ENCODE measurements at places on chromosomes 16 and 17. TPM values are rescaled to one million over a fixed set of nuclear protein-coding genes. Genes with fewer than 3 reads are reported as not detected.

- no peak for DNase-seq
- no peak overlapping the region for H3K4me3 ChIP-seq
- H3K36me3 ChIP-seq: no peaks in the 10 kb centered on the region
- H3K4me1 ChIP-seq: no peaks in the 10 kb centered on the region
Measured at GRCh38 chr16:19704321-19705145, 13.5 kb downstream of the KNOP1 start.

Gene PDILT
- total RNA-seq: not detected

DNA sequence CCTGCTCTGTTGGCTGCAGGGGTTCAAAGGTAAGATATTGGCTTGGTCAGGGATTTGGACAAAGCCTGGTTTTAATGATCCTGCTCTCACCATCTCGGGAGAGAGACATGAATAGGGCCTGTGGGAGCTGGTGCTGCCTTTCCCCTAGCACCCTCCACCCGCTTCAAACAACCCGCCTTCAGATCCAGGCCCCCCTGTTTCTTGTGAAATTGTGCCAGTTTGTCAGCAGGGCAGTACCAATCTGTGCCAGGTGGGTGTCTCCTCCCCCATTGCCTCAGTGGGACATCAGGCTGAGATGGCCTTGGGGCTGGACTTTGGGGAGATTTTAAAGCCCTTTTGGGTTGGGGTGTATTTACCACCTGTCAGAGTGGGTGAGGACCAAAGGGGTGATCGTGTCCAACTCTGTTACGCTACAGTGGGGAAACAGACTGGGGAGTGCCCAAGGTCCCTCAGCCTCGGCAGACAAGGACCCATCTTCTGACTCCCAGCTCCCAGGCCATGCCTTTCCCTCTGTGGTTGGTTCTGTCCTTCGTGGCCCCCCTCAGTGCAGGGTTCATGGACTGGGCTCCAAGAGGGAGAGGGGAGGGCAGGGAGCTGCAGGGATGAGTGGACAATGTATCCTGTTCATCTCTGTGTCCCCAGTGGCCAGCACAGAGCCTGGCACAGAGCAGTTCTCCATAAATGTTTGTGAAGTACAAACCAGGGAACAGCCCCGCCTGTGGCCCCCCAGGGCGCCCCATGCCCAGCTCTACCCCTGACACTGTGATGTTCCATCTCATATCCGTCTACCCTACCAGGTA is 3.3 kb downstream of the ARHGAP23 start:
- no peak overlapping the region for H3K27ac ChIP-seq
- no peaks in the 10 kb centered on the region for H3K27me3 ChIP-seq
- H3K4me3 ChIP-seq: no peak overlapping the region
- DNase-seq: no peak
- H3K4me1 ChIP-seq: peaks cover 13% of the 10 kb centered on the region

- no peak overlapping the region for H3K4me3 ChIP-seq
- H3K27me3 ChIP-seq: no peaks in the 10 kb centered on the region
- no peaks in the 10 kb centered on the region for H3K36me3 ChIP-seq
- no peak for DNase-seq
Measured at GRCh38 chr16:81706327-81707295, 72.5 kb upstream of the PLCG2 start.

GRCh38 chr17:1714427-1714979 is 4.3 kb upstream of the TLCD2 start:
- peaks cover 20% of the 10 kb centered on the region for H3K4me1 ChIP-seq
- H3K27ac ChIP-seq: no peak overlapping the region
- H3K27me3 ChIP-seq: no peaks in the 10 kb centered on the region

GRCh38 chr17:79904865-79905264 is 65.6 kb upstream of the CBX4 start:
- H3K27me3 ChIP-seq: 0 out of 2 replicates have a peak, but pooled peaks cover under 1% of the 10 kb centered on the region
- H3K27ac ChIP-seq: no peak overlapping the region
- H3K36me3 ChIP-seq: no peaks in the 10 kb centered on the region
- DNase-seq: no peak

- H3K36me3 ChIP-seq: no peaks in the 10 kb centered on the region
- peaks cover 11% of the 10 kb centered on the region for H3K4me1 ChIP-seq
- DNase-seq: peak; percentile 69
- no peaks in the 10 kb centered on the region for H3K27me3 ChIP-seq
Measured at GRCh38 chr17:30550512-30551273, 73.5 kb downstream of the GOSR1 start.

- H3K4me1 ChIP-seq: no peaks in the 10 kb centered on the region
- no peak overlapping the region for H3K27ac ChIP-seq
- no peak for DNase-seq
- H3K27me3 ChIP-seq: no peaks in the 10 kb centered on the region
Measured at GRCh38 chr17:8408371-8408770, 10.7 kb upstream of the RNF222 start.

- H3K36me3 ChIP-seq: no peaks in the 10 kb centered on the region
- DNase-seq: no peak
- peaks cover 56% of the 10 kb centered on the region for H3K4me1 ChIP-seq
- H3K27ac ChIP-seq: peak overlapping the region; percentile 73
Measured at GRCh38 chr17:72987166-72987565, 105.3 kb downstream of the SLC39A11 start.

Gene CHST5
- 0.76 TPM for total RNA-seq

- no peak overlapping the region for H3K4me3 ChIP-seq
- no peak for DNase-seq
- H3K4me1 ChIP-seq: peaks cover 6% of the 10 kb centered on the region
Measured at GRCh38 chr17:9255833-9256232, 234.5 kb downstream of the NTN1 start.

DNA sequence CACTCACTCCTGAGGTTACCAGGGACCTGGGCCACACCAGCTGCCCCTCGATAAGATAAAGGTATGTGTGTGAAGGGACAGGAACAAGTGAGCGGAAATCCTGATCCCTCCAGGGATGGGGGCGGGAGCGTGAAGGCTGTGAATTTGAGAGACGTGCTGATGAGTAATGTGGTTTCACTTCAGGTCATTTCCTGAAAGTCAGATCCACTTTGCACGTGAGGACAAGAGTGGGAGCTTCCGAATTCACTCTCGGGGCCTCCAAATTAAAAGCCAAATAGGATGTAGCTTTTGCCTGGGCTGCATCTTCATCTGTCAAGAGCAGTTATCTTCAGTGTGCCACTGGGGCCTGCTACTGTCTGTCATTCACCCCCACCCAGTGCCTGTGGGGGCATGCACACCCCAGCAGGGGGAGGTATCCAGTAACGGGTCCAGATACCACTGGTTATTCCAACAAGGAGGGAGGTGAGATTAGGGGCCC is 87.4 kb upstream of the LHX1 start:
- no peak overlapping the region for H3K4me3 ChIP-seq
- H3K36me3 ChIP-seq: no peaks in the 10 kb centered on the region
- DNase-seq: no peak

GRCh38 chr17:49836111-49837030 is 11.5 kb downstream of the TAC4 start:
- H3K4me1 ChIP-seq: no peaks in the 10 kb centered on the region
- DNase-seq: no peak
- peaks cover 8% of the 10 kb centered on the region for H3K36me3 ChIP-seq
- no peak overlapping the region for H3K27ac ChIP-seq
- no peak overlapping the region for H3K4me3 ChIP-seq

Gene ACSM2A
- not detected for total RNA-seq

DNA sequence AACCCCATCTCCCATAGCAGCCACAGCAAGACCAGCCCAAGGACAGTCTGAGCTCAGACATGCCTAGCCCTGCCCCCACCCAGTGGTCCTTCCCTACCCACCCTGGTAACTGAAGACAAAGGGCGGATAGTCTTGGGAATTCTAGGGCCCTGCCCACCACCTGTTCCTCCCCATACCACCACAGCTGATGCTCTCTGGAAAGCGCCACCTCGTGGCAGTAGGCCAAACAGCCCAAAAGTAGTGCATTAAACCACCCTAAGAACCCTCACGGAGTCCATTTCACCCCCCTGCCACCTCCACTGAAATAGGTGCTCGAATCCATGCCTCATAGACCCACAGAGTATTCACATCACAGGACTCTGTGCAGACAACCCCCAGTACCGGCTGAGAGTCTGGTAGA is 1021.4 kb downstream of the CDH8 start:
- H3K27me3 ChIP-seq: no peaks in the 10 kb centered on the region
- no peaks in the 10 kb centered on the region for H3K4me1 ChIP-seq
- H3K27ac ChIP-seq: no peak overlapping the region
- H3K36me3 ChIP-seq: no peaks in the 10 kb centered on the region
- H3K4me3 ChIP-seq: no peak overlapping the region
- DNase-seq: no peak

Gene TBC1D3D
- total RNA-seq: not detected

Gene MYL11
- total RNA-seq: not detected

Gene GLTPD2
- not detected for total RNA-seq

Gene ZCCHC14
- total RNA-seq: not detected

Gene CMTM2
- total RNA-seq: not detected

- H3K27me3 ChIP-seq: no peaks in the 10 kb centered on the region
- no peaks in the 10 kb centered on the region for H3K36me3 ChIP-seq
- H3K4me3 ChIP-seq: no peak overlapping the region
- DNase-seq: no peak
Measured at GRCh38 chr16:57619133-57619605, 9.3 kb upstream of the ADGRG1 start.

DNA sequence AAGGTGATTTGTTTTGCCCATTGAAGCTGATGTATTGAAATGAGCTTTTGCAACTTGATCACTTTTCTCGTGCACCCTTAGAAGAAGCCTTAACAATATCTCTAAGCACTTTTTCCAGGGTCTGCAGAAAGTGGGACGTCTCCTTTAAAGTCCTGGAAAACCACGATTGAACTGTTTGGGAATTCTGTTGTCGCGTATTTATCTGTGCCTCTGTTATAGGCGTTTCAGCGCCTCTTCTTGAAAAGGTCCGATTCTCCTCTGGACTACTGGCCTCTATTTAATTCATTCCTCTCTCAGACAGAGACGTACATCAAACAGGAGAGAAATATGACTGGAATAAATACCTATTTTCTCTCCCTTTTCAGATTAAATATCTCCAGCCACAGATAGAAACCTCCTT is 262.4 kb upstream of the PSMD7 start:
- H3K27ac ChIP-seq: no peak overlapping the region
- no peak for DNase-seq
- no peaks in the 10 kb centered on the region for H3K27me3 ChIP-seq
- H3K4me3 ChIP-seq: no peak overlapping the region
- no peaks in the 10 kb centered on the region for H3K36me3 ChIP-seq

DNA sequence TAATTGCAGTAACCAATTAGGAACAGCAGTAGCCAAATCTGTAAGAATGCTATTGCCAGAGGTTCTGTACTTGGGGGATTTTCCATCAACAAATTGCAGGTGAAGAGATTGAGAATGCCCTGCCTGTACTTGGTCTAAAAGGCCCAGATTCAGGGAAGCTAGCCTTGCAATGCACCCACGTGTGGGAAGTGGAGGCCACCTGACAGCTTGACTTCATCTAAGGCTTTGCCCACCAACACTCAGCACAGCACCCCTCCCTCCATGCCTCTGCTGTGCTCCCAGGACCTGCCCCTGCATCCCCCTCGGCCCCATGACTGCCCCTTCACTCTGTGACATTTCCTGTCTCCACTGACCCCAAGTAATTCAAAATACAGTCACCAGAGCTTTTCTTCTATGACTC is 79.1 kb upstream of the CDH5 start:
- H3K27me3 ChIP-seq: no peaks in the 10 kb centered on the region
- no peak overlapping the region for H3K27ac ChIP-seq
- no peak overlapping the region for H3K4me3 ChIP-seq
- no peaks in the 10 kb centered on the region for H3K4me1 ChIP-seq

Gene STAC2
- not detected for total RNA-seq

Gene SAMD14
- not detected for total RNA-seq

Gene CRHR1
- not detected for total RNA-seq

- no peak within 1 kb of the TSS for H3K27ac ChIP-seq
- H3K36me3 ChIP-seq: no peaks in the 10 kb centered on the region
- H3K4me3 ChIP-seq: peak within 1 kb of the TSS; percentile 48
- DNase-seq: peak; percentile 82
Measured at GRCh38 chr17:43907425-43907981, at the start of gene MPP2. MPP2 (minus strand) TSS chr17:43907536; CDS start chr17:43904460, 3,076 bp downstream.

All from Karpas-422 (cell line).